A549 treated with GW870086 at 1 μM for 4 hours (cell line): ENCODE measurements at places on chromosomes 6 and 20. TPM values are rescaled to one million over a fixed set of nuclear protein-coding genes. Genes with fewer than 3 reads are reported as not detected.

The PABPC1L gene
- 12.7 to 16.3 TPM (median 14.8 TPM) in 5 replicates for total RNA-seq

The PRSS16 gene
- total RNA-seq = 2.5 to 3.5 TPM (median 3.0 TPM) in 5 replicates

The TCP11 gene
- total RNA-seq = not detected in 5 replicates

The TRIM31 gene
- 0.33 to 1.4 TPM (median 0.83 TPM) in 5 replicates for total RNA-seq

The TRDN gene
- total RNA-seq = not detected in 5 replicates

The OR12D3 gene
- not detected in 5 replicates for total RNA-seq

The ULBP2 gene
- 2.1 to 4.2 TPM (median 3.6 TPM) in 5 replicates for total RNA-seq

The MEP1A gene
- total RNA-seq = not detected in 5 replicates

The RIN2 gene
- total RNA-seq = 23.4 to 27.0 TPM (median 23.5 TPM) in 5 replicates

The SLC12A5 gene
- 11.7 to 15.2 TPM (median 15.1 TPM) in 5 replicates for total RNA-seq

The MOCS1 gene
- 1.3 to 2.8 TPM (median 2.1 TPM) in 5 replicates for total RNA-seq

The GLP1R gene
- not detected in 5 replicates for total RNA-seq

The TMEM63B gene
- total RNA-seq = 12.9 to 16.4 TPM (median 15.4 TPM) in 5 replicates

The SLC24A3 gene
- total RNA-seq = 0.07 TPM in 1 of 5 replicates, not detected in the others

The SLC22A7 gene
- total RNA-seq = not detected in 5 replicates

The PTPN1 gene
- total RNA-seq = 50.4 to 55.4 TPM (median 52.0 TPM) in 5 replicates

The TBC1D32 gene
- total RNA-seq = 0.88 to 1.3 TPM (median 1.2 TPM) in 5 replicates

The SAPCD1 gene
- 1.6 to 3.9 TPM (median 3.7 TPM) in 5 replicates for total RNA-seq

The GJA10 gene
- not detected in 5 replicates for total RNA-seq

The MRAP2 gene
- 1.4 to 2.0 TPM (median 1.9 TPM) in 5 replicates for total RNA-seq

The SLC26A8 gene
- not detected in 5 replicates for total RNA-seq

The SCRT2 gene
- not detected in 5 replicates for total RNA-seq

The NPEPL1 gene
- 26.0 to 35.8 TPM (median 34.8 TPM) in 5 replicates for total RNA-seq

The TFAP2D gene
- total RNA-seq = not detected in 5 replicates

The OXT gene
- total RNA-seq = not detected in 5 replicates

The GCNT2 gene
- 5.6 to 7.5 TPM (median 6.3 TPM) in 5 replicates for total RNA-seq

The TM9SF4 gene
- 33.4 to 37.6 TPM (median 36.7 TPM) in 5 replicates for total RNA-seq

The TPBG gene
- total RNA-seq = 37.2 to 43.3 TPM (median 41.9 TPM) in 5 replicates

The LY6G6D gene
- total RNA-seq = not detected in 5 replicates

The FAM162B gene
- total RNA-seq = not detected in 5 replicates

The PTK6 gene
- 2.5 to 3.1 TPM (median 2.9 TPM) in 5 replicates for total RNA-seq

The ZNF292 gene
- 2.0 to 4.1 TPM (median 3.1 TPM) in 5 replicates for total RNA-seq

The TMC2 gene
- total RNA-seq = not detected in 5 replicates

The GSTA2 gene
- not detected in 5 replicates for total RNA-seq

The EPB41L1 gene
- total RNA-seq = 59.2 to 87.1 TPM (median 75.8 TPM) in 5 replicates

The PI16 gene
- total RNA-seq = not detected in 5 replicates

The POU5F1 gene
- 7.4 to 10.9 TPM (median 9.5 TPM) in 5 replicates for total RNA-seq

The UFL1 gene
- 6.4 to 10.0 TPM (median 8.9 TPM) in 5 replicates for total RNA-seq

The PSMB8 gene
- 18.2 to 24.9 TPM (median 19.5 TPM) in 5 replicates for total RNA-seq

The EYA4 gene
- 7.8 to 11.4 TPM (median 10.0 TPM) in 5 replicates for total RNA-seq

The BTNL2 gene
- not detected in 5 replicates for total RNA-seq

The C6orf132 gene
- total RNA-seq = 2.6 to 3.5 TPM (median 2.6 TPM) in 5 replicates

The TUBB1 gene
- 0.05 TPM in 1 of 5 replicates, not detected in the others for total RNA-seq

The KCNK15 gene
- total RNA-seq = 0.32 to 0.75 TPM (median 0.60 TPM) in 5 replicates

The DAAM2 gene
- 0.06 to 0.08 TPM (median 0.07 TPM) in 3 of 5 replicates, not detected in the others for total RNA-seq

The KCNQ5 gene
- total RNA-seq = 0.89 to 1.8 TPM (median 1.4 TPM) in 5 replicates

The ZCCHC3 gene
- total RNA-seq = 17.4 to 22.4 TPM (median 21.7 TPM) in 5 replicates

The DZANK1 gene
- 2.7 to 3.0 TPM (median 2.9 TPM) in 5 replicates for total RNA-seq

The COL10A1 gene
- total RNA-seq = not detected in 5 replicates

The PLA2G7 gene
- not detected in 5 replicates for total RNA-seq

The SLCO4A1 gene
- total RNA-seq = 6.8 to 11.9 TPM (median 11.1 TPM) in 5 replicates

The MYB gene
- total RNA-seq = 0.50 to 1.2 TPM (median 0.83 TPM) in 5 replicates

The PAK5 gene
- not detected in 5 replicates for total RNA-seq

The TREML2 gene
- total RNA-seq = not detected in 5 replicates
